Activated gamma-delta T cell (primary cell): ENCODE measurements at places on chromosomes 7 and 10.

- no peak for DNase-seq
Measured at GRCh38 chr10:129029851-129030602, 437.0 kb upstream of the MGMT start.

DNA sequence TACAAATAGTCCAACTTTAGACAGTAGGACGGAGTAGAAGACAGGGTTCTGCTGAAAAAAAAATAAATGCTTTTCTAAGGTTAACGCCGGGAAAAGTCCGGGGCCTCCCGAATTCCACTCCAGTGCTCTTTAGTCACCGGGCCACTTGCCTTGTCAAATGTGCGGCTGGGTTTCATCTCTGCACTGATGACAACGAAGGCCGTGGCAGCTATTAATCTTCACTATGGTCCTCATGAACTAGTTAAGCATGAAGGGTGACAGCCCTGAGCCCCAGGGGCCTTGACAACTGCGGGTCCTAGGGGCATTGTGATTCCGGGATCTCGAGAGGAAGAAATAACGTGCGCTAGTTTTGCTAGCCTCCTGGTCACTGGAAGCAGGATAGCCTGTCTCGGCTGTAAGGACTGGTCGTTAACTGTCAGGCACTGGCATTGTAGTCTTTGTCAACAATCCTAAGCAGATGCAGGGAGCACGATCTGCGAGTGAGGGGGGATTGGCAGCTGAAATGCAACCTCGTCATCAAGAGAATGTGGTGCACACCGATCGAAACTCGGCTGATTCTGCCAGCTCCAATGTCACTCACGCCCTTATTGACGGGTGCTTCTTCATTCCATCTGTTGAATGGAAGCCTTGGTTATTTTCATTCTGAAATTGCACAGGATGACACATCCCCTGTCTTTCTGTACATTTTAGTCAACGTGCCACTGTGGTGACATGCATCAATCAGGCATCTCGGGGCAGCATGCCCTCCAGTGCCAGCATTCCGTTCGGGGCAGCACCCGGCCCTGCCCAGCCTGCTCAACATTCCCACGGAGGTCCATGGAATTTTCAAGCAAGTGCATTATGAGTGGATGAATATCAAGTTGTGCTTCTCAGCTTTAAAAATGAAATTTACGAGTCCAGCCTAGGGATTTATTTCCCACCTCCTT is 51.6 kb upstream of the MGMT start:
- no peak for DNase-seq

- no peak for DNase-seq
Measured at GRCh38 chr7:47471358-47471703, 110.6 kb downstream of the TNS3 start.

DNA sequence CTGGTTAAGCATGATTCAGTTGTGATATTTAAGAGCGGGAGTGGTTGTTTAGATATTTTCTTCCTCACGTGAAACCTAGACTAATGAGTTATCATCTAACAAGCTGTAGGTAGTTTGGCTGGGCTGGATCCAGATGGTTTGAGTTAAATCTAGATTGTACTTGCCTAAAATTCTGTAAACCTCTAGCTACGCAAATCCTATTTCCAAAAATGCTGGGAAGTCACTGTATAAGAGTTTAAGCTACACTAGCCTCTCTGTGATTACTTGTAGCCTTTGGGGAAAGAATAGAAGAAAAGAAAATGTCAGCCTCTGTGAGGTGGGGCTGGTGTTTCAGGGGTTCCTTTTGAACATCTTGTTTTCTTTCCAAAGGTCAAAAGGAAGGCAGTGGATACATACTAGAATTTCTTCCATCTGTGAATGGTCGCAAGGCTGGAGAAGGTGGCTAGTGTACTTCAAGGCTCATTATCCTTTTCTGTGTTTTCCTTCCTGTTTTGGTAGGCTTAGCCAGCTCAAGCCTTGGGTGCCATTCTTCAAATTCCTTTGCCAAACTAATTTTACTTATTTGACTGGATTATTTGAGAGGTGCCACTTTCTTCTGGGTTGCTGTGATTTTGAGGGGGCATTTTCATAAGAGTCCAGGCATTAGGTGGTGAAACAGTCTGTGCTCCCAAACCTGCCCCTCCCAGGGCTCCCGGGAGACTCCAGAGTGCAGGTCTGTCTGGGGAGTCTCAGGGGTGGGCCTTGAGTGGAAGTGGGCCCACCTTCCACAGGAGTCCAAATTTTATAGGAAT is 5.2 kb upstream of the EN2 start:
- no peak for DNase-seq

DNA sequence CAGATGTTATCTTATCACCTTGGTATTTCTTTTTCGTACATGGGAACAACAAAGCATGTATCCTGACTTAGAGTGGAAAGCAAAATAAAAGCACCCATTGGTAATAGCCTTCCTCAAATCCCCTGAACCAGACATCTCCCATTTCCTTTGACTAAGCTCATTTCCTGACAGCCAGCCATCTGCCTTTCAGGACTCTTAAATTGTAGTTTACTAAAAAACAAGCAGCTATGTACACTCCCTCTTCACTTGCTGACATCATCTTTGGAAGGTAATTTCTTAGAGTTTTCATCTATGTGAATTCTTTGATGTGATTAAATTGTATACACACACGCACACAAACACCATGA is 40.7 kb downstream of the ARL4A start:
- no peak for DNase-seq
